ENCODE measurements at places on chromosomes 13 and 19.

- DNase-seq: no peak
Observed at GRCh38 chr19:2123682-2124387, 27.1 kb downstream of the IZUMO4 start.

GRCh38 chr13:75366380-75367280, 115.3 kb downstream of the TBC1D4 start:
- DNase-seq: no peak

DNA sequence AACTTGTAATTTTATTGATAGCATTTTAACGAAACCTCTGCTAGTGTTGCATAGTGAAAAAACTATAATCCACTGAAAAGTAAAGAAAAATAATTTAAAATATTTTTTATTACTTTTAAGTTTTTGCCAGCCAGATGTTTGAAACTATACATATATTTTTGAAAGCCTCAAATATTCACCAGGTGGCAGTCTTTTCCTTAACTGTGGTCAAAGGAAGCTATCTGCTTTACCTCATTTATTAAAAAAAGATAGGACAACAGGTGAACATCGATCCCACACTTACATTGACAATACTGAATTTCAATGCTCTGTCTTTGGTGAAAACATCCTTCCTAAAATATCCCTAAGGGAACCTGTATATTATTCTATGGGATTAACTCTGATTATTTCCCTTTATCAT, 100.5 kb downstream of the TRPC4 start:
- no peak for DNase-seq

- peak; percentile 8 for DNase-seq
Observed at GRCh38 chr19:44111910-44112463, 1.2 kb upstream of the ZNF225 start.

DNA sequence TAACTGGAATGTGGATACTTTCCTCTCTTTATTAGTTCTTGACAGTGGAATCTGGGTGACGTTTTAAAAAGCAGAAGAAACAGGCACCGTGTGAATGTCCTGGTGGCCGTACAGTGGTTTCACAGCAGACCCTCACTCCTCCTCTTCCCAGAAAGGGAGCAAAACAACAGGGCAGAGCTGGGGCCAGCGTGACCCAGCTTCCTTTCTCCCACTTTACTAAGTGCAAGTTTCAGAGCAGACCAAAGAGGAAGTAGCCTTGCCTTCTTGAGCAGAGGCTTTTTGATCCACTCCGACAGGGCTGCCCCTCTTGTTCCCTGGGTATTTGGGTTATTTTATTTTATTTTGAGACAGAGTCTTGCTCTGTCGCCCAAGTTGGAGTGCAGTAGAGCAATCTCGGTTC, 19.6 kb upstream of the C19orf33 start:
- DNase-seq: no peak

DNA sequence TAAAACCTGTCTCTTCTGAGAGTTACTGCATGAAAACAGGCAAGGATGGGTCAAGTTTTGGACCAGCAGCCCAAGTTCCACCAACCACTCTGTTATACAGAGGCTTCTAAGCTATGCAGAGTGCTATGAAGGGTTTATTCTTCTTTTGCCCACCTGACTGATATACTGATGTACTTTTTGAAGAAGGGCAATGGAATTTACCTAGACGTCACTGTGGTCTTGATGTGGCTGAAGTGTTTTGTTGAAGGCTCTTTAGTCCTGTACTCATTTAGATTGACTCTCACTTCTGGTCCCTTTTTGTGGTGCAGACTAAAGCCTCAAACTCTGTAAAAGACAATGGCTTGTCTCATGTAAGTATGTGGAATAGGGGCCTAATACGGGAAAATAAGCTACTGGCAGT, 92.0 kb downstream of the DGKH start:
- DNase-seq: no peak

- no peak for DNase-seq
Observed at GRCh38 chr19:5039642-5040543, 71.0 kb downstream of the KDM4B start.

GRCh38 chr13:50389726-50390125, 374.5 kb downstream of the KCNRG start:
- DNase-seq: no peak

- no peak for DNase-seq
Observed at GRCh38 chr13:29513002-29513980, 82.2 kb downstream of the SLC7A1 start.

- no peak for DNase-seq
Observed at GRCh38 chr13:75770592-75771011, 134.5 kb downstream of the LMO7 start.

GRCh38 chr19:51124729-51125128, at the start of gene SIGLEC9:
SIGLEC9 (plus strand) TSS chr19:51124906; CDS start chr19:51124975, 69 bp downstream.
- no peak for DNase-seq

GRCh38 chr19:35266520-35267352, 2.0 kb upstream of the USF2 start:
- no peak for DNase-seq

GRCh38 chr19:50287331-50287730, 41.8 kb downstream of the KCNC3 start:
- DNase-seq: no peak

GRCh38 chr19:49999371-50000010, 25.7 kb downstream of the VRK3 start:
- no peak for DNase-seq

GRCh38 chr13:42381165-42381425, 109.1 kb downstream of the AKAP11 start:
- no peak for DNase-seq

- DNase-seq: peak; percentile 56
Observed at GRCh38 chr19:50358483-50359327, 6.7 kb downstream of the NAPSA start.

DNA sequence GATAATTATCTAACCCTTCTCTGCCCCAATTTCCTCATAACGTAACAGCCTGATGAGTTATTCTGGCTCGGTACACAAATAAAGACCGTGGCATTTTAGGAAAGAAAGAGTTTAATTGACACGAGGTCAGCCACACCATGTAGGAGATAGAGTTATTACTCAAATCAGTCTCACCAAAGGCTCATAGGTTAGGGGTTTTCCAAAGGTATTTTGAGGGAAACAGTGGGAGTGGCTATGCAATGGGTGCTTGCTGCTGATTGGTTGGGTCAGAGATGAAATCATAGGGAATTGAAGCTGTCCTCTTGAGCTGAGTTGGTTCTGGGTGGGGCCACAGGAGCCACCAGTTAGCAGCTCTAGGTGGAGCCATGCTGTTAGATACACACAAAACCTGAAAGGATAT, 137.5 kb downstream of the FREM2 start:
- no peak for DNase-seq

GRCh38 chr13:93338906-93339305, 112.3 kb downstream of the GPC6 start:
- no peak for DNase-seq

DNA sequence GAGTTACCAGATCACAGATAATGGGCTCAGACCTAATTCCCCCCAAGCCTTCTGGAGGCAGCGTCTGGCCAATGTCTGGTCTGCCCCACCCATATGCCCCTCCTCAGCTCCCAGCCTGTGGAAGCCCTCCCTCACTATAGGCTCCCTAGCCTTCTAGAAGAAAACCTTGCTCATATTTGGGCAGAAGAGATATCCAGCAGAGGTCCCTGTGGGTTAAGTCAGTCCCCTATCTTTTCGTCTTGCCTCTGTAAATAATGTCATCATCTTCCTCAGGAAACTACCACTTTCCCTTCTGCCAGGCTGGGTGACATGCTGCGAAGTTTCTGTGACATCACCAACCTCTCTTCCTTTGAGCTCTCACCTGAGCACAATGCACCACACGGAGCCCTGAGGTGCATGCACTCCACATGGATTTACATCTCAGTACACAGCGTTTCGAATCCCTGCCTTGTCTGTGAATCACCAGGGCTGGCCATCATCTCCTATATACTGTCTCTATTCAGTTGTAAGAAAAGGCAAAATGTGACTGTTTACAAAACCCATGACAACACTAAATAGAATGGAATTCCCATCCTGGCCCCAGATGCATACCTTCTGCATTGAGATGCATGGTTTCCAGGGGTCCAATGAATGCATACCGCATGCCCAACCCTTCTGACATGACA, 112.8 kb downstream of the CRYL1 start:
- no peak for DNase-seq

GRCh38 chr13:20550799-20551198, 16.2 kb upstream of the IFT88 start:
- DNase-seq: no peak

DNA sequence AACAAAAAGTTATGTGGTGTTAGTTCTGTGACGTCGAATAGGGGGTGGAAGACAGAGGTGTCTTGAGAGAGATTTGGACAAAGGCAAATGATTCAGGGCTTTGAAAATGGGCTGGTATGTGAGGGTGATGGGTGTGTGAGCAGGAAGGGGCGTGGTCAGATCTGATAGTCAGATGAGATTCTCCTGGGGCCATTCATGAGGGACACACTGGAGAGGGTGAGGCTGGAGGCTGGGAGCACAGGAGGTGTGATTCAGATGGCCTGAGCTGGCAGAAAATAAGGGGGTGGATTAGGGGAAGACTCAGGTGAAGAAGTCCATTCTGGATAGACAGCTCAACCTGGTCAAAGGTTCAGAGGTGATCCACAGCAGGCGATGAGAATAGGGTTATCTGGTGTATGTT, 28.0 kb downstream of the CYP4F22 start:
- no peak for DNase-seq

GRCh38 chr13:40992678-40993518, 26.2 kb downstream of the ELF1 start:
- DNase-seq: no peak

DNA sequence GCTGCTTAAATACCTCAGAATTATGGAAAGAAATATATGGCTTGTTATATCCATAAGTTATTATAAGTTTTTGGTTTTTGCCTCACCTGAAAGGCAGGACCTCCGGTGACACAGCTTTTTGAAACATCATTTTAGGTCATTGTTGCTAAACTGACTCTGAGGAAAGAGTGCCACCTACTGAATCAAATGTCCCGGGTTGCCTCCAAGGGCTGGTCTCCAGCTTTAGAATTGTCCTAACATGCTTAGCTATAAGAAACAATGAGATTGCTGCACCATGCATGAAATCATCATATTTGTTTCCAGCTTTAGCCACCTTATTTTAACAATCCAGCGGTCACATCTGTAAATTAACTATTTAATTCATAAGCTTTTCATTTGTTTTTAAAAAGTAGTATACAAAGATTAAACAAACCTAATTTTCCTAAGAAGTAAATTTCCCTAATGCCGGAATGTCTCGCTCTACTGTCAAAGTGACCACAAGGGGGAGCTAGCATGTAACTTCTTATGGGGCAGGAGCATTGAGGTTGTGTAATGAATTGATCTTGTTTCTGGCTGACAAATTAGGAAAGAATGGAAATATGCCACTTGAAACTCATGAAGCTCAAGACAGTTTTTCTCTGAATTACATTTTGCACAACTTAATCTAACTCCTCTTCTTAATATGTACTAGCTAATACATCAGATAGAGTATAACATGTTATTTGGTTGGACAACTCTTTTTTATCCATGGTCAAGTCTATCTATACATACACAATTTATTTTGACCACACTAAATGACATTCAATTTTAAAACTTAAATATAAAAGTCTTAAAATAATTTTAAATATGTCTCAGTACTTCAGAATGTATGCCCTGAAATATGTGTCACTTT, 6.7 kb upstream of the PCDH17 start:
- peak; percentile 3 for DNase-seq

- DNase-seq: no peak
Observed at GRCh38 chr19:33055718-33056117, 9.0 kb downstream of the RHPN2 start.

DNA sequence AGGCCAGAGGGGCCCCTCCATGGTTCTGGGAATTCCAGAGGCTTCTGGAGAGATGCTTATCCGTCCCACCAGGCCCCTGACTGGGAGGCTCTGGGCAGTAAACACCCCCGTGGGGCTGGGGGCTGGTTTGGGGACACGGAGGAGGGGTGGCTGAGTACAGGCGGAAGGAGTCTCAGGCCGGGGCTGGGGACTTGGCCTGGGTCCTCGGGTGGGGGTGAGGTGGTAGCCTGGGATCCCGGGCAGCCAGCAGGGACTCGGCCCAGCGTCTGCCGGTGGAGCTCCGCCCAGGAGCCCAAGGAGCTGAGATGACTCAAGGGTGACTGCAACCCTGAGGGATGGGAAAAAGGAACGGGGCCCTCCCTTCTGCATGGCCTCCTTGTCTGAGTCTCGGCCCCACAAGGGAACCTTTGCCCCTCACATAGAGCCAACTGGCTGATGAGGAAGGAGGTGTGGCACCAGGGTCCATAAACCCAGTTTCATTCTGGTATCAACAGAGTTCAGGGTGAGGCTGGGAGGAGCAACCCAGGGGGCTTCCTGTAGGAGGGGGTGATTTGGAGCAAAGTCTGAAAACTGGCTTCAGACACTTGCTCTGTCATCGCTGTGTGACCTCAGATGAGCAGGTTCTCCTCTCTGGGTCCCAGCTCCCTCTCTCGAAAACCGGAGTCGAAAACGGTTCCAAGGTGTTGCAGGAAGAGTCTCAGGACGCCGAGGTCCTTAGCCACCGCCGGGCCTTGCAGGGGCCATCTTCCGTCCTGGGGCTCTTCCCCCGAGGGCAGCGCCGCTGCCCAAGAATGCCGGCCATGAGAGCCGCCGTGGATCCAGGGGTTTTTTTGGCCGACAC, 809 bp downstream of the MISP start:
- DNase-seq: no peak

- DNase-seq: no peak
Observed at GRCh38 chr13:108188260-108188659, 27.1 kb downstream of the LIG4 start.

GRCh38 chr13:21608961-21609360, 5.0 kb upstream of the MICU2 start:
- DNase-seq: no peak

DNA sequence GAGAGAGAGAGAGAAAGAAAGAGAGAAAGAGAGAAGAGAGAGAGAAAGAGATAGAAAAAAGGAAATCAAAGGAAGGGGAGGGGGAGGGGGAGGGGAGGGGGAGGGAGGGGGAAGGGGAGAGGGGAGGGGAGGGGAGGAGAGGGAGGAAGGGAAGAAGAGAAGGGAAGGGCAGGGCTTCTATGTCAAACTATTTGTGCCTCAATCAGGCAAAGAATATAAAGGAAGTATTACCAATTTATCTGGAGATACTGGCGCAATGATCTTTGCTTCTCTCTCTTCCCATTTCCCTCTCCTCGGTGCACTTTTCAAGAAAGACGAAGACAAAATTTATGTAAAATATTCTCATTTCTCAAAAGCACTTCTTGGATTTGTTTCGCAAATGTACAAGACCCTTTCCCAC, 9.3 kb upstream of the INSR start:
- no peak for DNase-seq

- DNase-seq: no peak
Observed at GRCh38 chr19:33904681-33905080, 108.0 kb downstream of the KCTD15 start.

Measured in T-helper 1 cell (primary cell).